Activated CD4-positive, alpha-beta T cell treated with anti-CD3 and anti-CD28 coated beads, Interleukin-2, amount 10 ng/mL, durations not matched to agents 7 days and 5 days (primary cell): ENCODE measurements at places on chromosomes 7 and 10. TPM values are rescaled to one million over a fixed set of nuclear protein-coding genes. Genes with fewer than 3 reads are reported as not detected.

The ZNF425 gene
- total RNA-seq: 0.67 TPM

The TMEM236 gene
- 0.04 TPM for total RNA-seq

The CYP2C8 gene
- total RNA-seq: not detected

The ACTR3C gene
- total RNA-seq: 5.0 TPM

The ZEB1 gene
- total RNA-seq: 36.1 TPM

The BUD31 gene
- 94.2 TPM for total RNA-seq

The ADAM22 gene
- total RNA-seq: 0.96 TPM

The AKR1E2 gene
- total RNA-seq: 11.2 TPM

The GNAT3 gene
- total RNA-seq: not detected

The FANK1 gene
- 0.31 TPM for total RNA-seq

The MCM10 gene
- 65.4 TPM for total RNA-seq

The SUN3 gene
- 0.64 TPM for total RNA-seq

DNA sequence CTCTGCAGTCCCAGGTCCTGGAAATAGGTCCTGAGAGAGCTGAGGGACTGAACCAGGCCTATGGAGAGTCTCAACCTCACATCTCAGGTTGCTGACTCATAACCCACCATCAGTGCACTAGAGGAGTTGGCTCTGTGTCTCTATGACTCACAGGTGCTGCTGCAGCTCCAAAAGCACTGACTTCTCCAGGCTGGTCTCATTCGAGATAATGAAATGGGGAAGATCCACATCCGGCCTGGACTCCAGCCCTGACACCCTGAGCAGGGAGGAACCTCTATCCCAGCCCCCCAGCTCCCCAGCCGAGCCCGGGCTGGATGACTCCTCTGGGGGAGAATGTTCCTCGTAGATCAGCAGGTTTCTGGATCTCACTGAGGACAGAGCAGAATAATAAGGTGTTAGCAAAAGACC lies 35.5 kb upstream of the DGKI start:
- no peak for DNase-seq

GRCh38 chr10:113711142-113711541 lies 31.4 kb downstream of the CASP7 start:
- DNase-seq: no peak

GRCh38 chr7:151087245-151088018 lies 1.2 kb downstream of the AGAP3 start:
- DNase-seq: peak; percentile 36

- no peak for DNase-seq
Observed at GRCh38 chr10:95496246-95496911, 64.8 kb downstream of the SORBS1 start.

GRCh38 chr7:1591876-1592275 lies 22.0 kb upstream of the PSMG3 start:
- no peak for DNase-seq

DNA sequence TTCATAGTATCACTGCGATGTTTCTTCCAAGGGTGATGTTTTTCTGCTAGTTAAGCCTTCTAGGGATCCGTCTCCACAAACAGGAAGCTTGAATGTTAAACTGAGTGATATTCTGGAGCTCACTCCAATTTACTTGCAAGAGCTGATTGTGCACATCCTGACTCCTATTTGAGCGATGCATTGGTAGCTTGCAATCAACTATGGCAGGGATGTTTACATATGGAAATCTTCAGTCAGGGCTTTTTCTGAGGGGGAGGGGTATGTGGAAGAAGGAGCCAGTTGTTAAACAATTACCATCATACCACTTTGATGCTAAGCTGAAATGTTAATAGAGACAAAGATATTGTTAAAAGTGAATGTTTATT lies 43.2 kb upstream of the NXPH1 start:
- DNase-seq: no peak

- no peak for DNase-seq
Observed at GRCh38 chr10:30115626-30115940, 56.2 kb upstream of the JCAD start.

GRCh38 chr10:62459072-62459471 lies 84.9 kb downstream of the ZNF365 start:
- DNase-seq: no peak

DNA sequence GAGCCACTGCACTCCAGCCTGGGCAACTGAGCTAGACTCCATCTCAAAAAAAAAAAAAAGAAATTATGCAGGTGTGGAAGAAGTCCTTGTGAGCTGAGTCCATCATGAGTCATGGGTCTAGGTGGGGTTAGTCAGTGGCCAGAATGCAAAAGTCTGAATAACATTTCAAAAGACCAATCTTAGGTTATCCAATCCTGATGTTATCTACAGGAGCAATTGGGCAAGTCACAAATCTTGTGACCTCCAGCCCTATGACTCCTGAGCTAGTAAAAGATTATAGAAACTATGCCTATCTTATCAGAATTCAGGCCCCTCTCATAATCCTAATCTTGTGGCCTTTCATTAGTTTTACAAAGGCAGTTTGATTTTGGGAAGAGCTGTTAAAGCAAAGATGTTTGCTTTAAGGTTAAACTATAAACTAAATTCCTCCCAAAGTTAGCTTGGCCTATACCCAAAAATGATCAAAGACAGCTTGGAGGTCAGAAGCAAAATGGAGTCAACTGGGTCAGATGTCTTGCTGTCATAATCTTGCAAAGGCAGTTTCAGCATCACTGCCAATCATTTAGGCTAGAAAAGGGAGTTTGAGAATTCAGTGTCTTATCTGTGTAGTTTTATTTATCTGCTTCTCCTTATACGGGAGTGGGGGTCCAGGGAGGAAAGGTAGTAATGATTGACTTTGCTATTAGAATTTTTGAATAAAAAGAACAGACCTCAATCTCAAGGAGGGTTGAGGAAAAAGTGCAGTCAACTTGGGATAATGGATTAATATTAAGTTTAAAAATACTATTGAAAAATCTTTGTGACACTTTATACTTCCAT lies 71.2 kb upstream of the TRIM24 start:
- DNase-seq: no peak

GRCh38 chr7:97006816-97007582 lies 1.6 kb downstream of the DLX6 start:
- DNase-seq: no peak

- no peak for DNase-seq
Observed at GRCh38 chr10:131947631-131948347, 33.9 kb downstream of the BNIP3 start.

GRCh38 chr7:10998996-10999757 lies 25.5 kb downstream of the PHF14 start:
- DNase-seq: no peak

GRCh38 chr10:128614016-128614605 lies 487.9 kb upstream of the MKI67 start:
- DNase-seq: no peak

GRCh38 chr10:112360308-112361270 lies 13.3 kb upstream of the ACSL5 start:
- DNase-seq: no peak

DNA sequence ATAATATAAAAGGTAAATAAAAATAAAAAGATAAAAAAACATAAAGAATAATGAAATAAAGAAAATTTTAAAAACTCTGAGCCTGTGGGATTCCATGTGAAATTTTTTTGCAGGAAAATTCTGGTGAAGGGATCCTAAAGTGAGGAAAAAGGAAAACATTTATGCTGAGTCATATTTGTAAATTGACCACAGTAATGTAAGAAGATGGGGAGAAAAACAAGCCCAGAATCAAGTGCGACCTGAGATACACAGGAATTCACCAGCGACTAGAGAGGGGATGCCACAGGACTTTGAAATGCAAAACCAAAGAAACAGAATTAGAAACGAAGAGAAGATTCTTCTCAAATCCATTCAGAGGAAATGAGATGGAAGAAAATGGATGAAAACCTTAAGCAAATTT lies 133.8 kb upstream of the PFKP start:
- DNase-seq: no peak

GRCh38 chr7:145331522-145331921 lies 495.7 kb upstream of the TPK1 start:
- DNase-seq: no peak

GRCh38 chr10:130430852-130431704 lies 294.9 kb downstream of the GLRX3 start:
- no peak for DNase-seq

GRCh38 chr10:132994811-132995210 lies 52.4 kb upstream of the CFAP46 start:
- DNase-seq: no peak

GRCh38 chr7:80876894-80877414 lies 41.9 kb downstream of the SEMA3C start:
- no peak for DNase-seq

GRCh38 chr10:62726638-62727037 lies 77.9 kb upstream of the ADO start:
- DNase-seq: no peak

DNA sequence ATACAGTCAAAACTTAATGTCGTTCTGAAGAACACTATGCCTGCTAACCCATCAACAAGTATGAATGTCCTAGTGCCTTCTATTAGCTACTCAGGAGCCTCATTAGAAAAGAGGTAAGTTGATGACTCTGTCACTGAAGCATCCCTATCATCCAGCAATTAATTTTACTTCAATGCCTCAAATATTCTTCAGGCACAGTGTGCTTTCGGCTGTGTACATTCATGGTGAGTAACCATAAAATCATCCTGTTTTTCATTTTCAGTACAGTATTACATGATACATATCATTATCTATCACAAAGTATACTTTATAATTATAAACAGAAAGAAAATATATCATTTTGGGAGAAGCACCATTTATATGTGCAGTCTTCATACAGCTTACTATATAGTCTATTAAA lies 495.5 kb upstream of the ZWINT start:
- DNase-seq: no peak

- DNase-seq: no peak
Observed at GRCh38 chr10:73253225-73253555, 746 bp upstream of the MRPS16 start.

GRCh38 chr7:111190804-111191203 lies 99.9 kb downstream of the LRRN3 start:
- DNase-seq: no peak

DNA sequence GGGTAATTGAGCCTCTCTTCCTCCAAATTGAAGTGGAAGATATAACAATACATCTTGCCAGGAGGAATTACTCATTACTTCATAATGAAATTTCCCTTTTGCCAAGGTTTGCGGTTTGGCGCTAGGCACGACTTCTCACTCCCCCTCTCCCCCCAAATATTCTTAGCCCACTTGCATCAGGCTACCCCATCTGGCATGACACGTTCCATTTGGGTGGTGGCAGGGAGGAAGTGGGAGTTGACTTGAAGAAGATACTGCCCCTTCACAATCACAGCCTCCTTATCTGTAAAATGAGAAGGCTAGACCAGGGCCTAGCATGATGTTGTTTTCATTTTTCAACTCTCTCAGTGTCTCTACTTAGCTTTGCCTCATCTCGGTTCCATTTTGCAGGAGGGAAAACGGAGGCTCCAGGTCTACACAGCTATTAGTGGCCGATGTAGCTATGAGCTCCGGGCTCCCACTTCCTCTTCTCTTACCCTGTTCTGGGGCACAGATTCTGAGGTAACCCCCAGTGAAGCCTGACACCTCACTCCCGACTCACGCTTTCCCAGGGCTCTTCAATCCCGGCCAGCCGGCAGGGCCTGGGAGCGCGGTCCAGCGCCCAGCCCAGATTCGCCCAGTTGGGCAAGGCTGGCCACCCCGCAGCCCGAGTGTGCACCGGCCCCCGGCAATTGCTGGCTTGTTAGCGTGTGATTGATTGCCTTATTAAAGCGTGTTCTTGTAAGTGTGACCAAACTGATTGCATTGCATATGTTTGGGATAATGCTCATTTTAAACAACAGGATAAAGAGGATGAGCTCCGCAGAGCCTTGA lies 6.5 kb downstream of the EVX1 start:
- no peak for DNase-seq

GRCh38 chr7:135789956-135790355 lies 41.3 kb upstream of the FAM180A start:
- no peak for DNase-seq

GRCh38 chr10:58743466-58744115 lies 230.9 kb downstream of the BICC1 start:
- no peak for DNase-seq

DNA sequence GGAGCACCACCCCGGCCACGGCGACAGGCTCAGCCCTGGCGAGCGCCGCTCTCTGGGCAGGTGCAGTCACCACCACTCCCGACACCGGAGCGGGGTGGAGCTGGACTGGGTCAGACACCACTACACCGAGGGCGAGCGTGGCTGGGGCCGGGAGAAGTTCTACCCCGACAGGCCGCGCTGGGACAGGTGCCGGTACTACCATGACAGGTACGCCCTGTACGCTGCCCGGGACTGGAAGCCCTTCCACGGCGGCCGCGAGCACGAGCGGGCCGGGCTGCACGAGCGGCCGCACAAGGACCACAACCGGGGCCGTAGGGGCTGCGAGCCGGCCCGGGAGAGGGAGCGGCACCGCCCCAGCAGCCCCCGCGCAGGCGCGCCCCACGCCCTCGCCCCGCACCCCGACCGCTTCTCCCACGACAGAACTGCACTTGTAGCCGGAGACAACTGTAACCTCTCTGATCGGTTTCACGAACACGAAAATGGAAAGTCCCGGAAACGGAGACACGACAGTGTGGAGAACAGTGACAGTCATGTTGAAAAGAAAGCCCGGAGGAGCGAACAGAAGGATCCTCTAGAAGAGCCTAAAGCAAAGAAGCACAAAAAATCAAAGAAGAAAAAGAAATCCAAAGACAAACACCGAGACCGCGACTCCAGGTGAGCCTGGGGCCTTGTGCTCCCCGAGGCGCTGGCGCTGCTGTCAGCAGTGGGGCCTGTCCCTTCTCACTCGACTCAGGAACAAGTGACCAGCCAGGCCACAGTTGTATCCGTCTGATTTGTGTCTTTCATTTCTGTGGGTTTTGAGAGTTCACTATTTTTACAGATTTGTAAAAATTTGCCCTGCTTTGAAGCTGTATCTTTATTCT lies 117.7 kb downstream of the CYTH3 start:
- DNase-seq: no peak

- DNase-seq: no peak
Observed at GRCh38 chr10:72704117-72704516, 12.2 kb downstream of the MCU start.

GRCh38 chr10:24882047-24882698 lies 70.2 kb downstream of the PRTFDC1 start:
- peak; percentile 58 for DNase-seq

GRCh38 chr7:12481722-12482121 lies 78.1 kb upstream of the VWDE start:
- no peak for DNase-seq

DNA sequence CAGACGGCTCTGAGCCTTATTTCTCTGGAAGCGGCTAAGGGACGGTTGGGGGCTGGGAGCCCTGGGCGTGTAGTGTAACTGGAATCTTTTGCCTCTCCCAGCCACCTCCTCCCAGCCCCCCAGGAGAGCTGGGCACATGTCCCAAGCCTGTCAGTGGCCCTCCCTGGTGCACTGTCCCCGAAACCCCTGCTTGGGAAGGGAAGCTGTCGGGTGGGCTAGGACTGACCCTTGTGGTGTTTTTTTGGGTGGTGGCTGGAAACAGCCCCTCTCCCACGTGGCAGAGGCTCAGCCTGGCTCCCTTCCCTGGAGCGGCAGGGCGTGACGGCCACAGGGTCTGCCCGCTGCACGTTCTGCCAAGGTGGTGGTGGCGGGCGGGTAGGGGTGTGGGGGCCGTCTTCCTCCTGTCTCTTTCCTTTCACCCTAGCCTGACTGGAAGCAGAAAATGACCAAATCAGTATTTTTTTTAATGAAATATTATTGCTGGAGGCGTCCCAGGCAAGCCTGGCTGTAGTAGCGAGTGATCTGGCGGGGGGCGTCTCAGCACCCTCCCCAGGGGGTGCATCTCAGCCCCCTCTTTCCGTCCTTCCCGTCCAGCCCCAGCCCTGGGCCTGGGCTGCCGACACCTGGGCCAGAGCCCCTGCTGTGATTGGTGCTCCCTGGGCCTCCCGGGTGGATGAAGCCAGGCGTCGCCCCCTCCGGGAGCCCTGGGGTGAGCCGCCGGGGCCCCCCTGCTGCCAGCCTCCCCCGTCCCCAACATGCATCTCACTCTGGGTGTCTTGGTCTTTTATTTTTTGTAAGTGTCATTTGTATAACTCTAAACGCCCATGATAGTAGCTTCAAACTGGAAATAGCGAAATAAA lies 175.5 kb downstream of the RNF216 start:
- no peak for DNase-seq
